ENCODE measurements at places on chromosomes 1 and 21. TPM values are rescaled to one million over a fixed set of nuclear protein-coding genes. Genes with fewer than 3 reads are reported as not detected.

Gene FCRL6
- total RNA-seq = 5.8 TPM

Gene CD164L2
- not detected for total RNA-seq

Gene OR2L8
- not detected for total RNA-seq

Gene UTS2
- 4.8 TPM for total RNA-seq

DNA sequence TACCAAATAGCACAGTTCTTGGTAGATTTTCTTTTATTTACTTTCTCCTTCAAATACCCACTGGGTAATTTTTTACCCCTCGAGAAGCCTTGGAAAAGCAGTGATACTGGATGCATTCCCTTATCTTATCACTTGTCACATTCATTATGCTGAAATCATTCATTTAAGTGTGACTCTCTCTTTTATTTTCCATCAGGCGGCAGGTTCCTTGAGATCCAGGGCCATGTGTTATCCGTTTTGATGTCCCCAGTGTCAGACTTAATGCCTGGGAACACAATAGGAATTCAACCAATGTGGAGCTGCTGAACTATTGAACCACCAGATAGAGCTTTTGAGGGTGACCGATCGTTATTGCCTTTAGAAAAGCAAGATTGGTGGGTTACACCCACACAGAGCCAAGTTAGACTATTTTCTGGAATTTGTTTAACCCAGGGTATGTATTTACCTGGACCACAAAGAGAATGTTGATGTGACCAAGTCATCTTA, 51.5 kb upstream of the ATP5PO start:
- no peaks in the 10 kb centered on the region for H3K4me1 ChIP-seq
- no peak for DNase-seq
- peaks cover 3% of the 10 kb centered on the region for H3K36me3 ChIP-seq
- no peak overlapping the region for H3K27ac ChIP-seq

GRCh38 chr21:16794950-16795349, 717.9 kb upstream of the CXADR start:
- no peaks in the 10 kb centered on the region for H3K4me1 ChIP-seq
- no peaks in the 10 kb centered on the region for H3K36me3 ChIP-seq
- H3K4me3 ChIP-seq = no peak overlapping the region
- no peak overlapping the region for H3K27ac ChIP-seq
- H3K27me3 ChIP-seq = no peaks in the 10 kb centered on the region

GRCh38 chr1:29513357-29513756, 277.0 kb downstream of the PTPRU start:
- H3K4me1 ChIP-seq = no peaks in the 10 kb centered on the region
- no peaks in the 10 kb centered on the region for H3K36me3 ChIP-seq
- H3K27ac ChIP-seq = no peak overlapping the region
- DNase-seq = no peak
- H3K27me3 ChIP-seq = peaks cover 22% of the 10 kb centered on the region

DNA sequence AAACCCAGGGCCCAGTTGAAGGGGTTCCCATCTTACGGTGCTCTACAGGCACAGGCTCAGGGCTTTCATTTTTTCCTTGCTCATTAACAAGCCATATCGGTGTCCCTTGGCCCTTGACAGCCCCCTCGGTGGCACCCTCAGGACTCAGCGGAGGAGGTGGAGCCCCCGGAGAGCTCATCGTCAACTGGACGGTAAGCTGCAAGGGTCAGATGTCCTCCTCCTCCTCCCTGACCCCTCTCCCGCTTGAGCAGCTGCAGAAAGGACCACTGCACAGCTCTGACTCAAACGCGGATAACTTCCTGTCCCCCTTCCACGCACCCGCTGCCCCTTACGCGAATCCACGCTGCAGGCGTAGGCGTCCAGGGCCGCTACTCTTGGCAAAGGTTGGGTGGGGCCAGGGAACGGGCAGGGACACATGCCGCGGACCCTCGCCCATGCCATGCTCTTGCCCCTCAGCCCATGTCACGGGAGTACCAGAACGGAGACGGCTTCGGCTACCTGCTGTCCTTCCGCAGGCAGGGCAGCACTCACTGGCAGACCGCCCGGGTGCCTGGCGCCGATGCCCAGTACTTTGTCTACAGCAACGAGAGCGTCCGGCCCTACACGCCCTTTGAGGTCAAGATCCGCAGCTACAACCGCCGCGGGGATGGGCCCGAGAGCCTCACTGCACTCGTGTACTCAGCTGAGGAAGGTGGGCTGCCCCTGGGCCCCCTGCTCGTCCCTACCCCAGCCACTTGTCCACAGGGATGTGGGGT, 14.7 kb downstream of the TMEM81 start:
- no peak overlapping the region for H3K27ac ChIP-seq
- H3K27me3 ChIP-seq = peaks cover 4% of the 10 kb centered on the region
- H3K4me3 ChIP-seq = no peak overlapping the region
- no peaks in the 10 kb centered on the region for H3K36me3 ChIP-seq
- H3K4me1 ChIP-seq = no peaks in the 10 kb centered on the region

GRCh38 chr1:41013024-41013423, 8.5 kb downstream of the SLFNL1 start:
- no peak overlapping the region for H3K4me3 ChIP-seq
- peaks cover 3% of the 10 kb centered on the region for H3K4me1 ChIP-seq
- no peak overlapping the region for H3K27ac ChIP-seq
- peaks cover 22% of the 10 kb centered on the region for H3K36me3 ChIP-seq
- H3K27me3 ChIP-seq = no peaks in the 10 kb centered on the region

DNA sequence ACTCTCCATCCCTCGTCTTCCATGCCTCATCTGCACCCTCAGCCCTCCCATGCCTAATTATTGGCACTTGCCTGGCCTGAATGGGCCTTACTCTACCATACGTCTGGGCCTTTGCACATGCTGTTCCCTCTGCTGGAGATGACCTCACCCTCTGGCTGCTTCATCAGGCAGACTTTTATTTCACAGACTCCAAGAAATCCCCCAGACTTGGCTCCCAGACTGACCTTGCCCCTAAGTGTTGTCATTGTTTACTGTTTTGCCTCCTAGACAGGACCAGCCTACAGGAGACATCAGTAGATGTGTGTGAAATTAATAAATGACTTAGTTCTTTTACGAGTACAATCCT, 5.2 kb upstream of the AHDC1 start:
- peaks cover 77% of the 10 kb centered on the region for H3K4me1 ChIP-seq
- peak overlapping the region; percentile 38 for H3K27ac ChIP-seq
- H3K36me3 ChIP-seq = peaks cover 16% of the 10 kb centered on the region
- no peak for DNase-seq
- H3K27me3 ChIP-seq = no peaks in the 10 kb centered on the region

- DNase-seq = no peak
- peaks cover 18% of the 10 kb centered on the region for H3K4me1 ChIP-seq
- no peaks in the 10 kb centered on the region for H3K36me3 ChIP-seq
- H3K27ac ChIP-seq = no peak overlapping the region
- H3K4me3 ChIP-seq = no peak overlapping the region
Observed at GRCh38 chr1:204380293-204380831, 20.6 kb upstream of the PLEKHA6 start.

GRCh38 chr1:182446033-182446669, 3.8 kb upstream of the RGSL1 start:
- H3K36me3 ChIP-seq = no peaks in the 10 kb centered on the region
- DNase-seq = no peak
- H3K4me3 ChIP-seq = no peak overlapping the region
- peaks cover 8% of the 10 kb centered on the region for H3K27me3 ChIP-seq

Measured in T-cell (primary cell).